Heart left ventricle (tissue), 16 donors: ENCODE measurements at places on chromosomes 16 and 17. TPM values are rescaled to one million over a fixed set of nuclear protein-coding genes. Genes with fewer than 3 reads are reported as not detected.
A peak's percentile ranks its signal among the peaks of the same experiment; 100 is the strongest.

The CTRB2 gene
- not detected for total RNA-seq

GRCh38 chr16:23387666-23388065 is 65.3 kb downstream of the COG7 start:
- no peak for DNase-seq

- DNase-seq = no peak
Observed at GRCh38 chr17:58277802-58278595, 2.7 kb downstream of the MPO start.

DNA sequence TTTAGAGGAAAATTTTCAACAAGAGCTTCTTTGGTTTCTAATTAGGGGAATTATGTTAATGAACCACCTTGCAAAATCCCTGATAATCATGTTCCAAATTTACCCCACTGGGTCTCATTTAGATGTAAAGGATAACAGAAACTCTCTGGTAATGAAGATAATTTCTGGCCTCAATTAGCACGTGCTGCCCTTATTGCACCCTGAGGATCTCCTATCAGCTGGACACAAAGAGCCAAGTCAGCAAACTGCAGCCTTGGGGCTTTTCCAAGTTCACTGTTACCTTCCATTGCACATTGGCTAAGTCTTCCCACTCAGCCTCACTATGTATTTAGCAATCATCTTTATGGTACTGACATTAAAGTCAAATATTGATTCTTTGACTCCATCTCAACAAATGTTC is 78.1 kb downstream of the GP2 start:
- no peak for DNase-seq

The KRT39 gene
- not detected for total RNA-seq

- DNase-seq = no peak
Observed at GRCh38 chr17:65130832-65131231, 6.3 kb upstream of the RGS9 start.

The ZCCHC14 gene
- 16.1 TPM for total RNA-seq

The ITGAL gene
- 2.8 TPM for total RNA-seq

The CCNF gene
- total RNA-seq = 1.6 TPM

GRCh38 chr16:3948378-3948995 is 68.0 kb upstream of the CREBBP start:
- no peak for DNase-seq

- no peak for DNase-seq
Observed at GRCh38 chr17:6509031-6509771, 47.2 kb downstream of the PITPNM3 start.

DNA sequence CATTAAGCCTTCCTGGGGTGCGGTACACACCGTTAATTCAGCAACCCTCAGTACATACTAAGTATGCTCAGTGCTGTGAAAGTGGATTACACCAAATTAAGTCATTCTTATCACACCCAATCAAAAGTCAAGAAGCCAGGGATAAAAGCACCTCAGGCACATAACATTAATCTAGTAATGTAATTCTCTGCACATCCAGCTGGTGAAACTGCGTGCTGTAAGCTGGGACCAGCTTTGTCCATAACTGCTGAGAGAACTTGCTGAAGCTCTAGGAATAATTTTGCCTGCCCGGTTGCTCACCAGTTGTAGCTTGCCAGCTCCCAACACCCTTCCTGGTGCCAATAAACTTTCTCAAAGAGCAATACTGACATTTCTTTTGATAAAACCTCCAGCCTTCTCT is 44.9 kb downstream of the SLC47A1 start:
- no peak for DNase-seq

GRCh38 chr17:48486557-48486956 is 44.3 kb downstream of the HOXB1 start:
- no peak for DNase-seq

The NECAB2 gene
- total RNA-seq = 0.48 TPM

GRCh38 chr16:87620201-87620495 is 17.8 kb downstream of the JPH3 start:
- no peak for DNase-seq

DNA sequence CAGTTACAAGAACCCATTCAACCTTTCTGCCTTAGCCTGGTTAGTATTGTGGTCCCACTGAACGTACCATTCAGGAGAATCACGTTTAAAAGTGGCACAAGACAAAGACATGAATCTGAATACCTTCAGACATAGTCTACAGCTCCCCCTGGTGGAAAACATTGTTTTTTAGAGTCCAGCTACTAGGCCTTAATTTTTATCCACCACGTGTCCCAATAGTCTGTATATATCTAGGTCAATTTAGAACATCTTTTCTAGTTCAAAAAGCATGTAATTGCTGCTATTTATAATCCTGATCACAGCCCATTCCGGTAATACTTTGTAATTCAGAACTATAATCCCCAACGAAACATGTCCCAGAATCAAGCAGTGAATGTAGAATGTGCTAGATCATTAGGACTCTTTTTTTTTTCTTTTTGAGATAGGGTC is 13.7 kb upstream of the GUCY2D start:
- DNase-seq = no peak

- no peak for DNase-seq
Observed at GRCh38 chr17:9772658-9773057, 18.7 kb downstream of the DHRS7C start.

GRCh38 chr17:69142175-69142802 is 594 bp upstream of the ABCA6 start:
- DNase-seq = no peak

The HEATR9 gene
- 0.11 TPM for total RNA-seq

The SNX11 gene
- 25.0 TPM for total RNA-seq

DNA sequence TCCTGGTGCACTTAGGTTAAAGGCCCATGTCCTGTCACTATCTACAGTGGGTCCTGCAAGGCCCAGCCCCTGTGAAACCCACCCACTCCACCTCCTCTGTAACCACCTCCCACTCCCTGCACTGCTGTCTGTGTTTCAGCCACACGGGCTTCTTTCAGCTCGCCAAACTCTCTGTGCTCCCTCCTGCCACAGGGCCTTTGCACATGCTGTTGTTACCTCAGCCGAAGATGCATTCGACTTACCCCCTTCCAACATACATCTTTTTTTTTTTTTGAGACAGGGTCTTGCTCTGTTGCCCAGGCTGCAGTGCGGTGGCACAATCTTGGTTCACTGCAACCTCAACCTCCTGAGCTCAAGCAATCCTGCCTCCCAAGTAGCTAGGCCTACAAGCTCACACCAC is 76.5 kb upstream of the RPL38 start:
- no peak for DNase-seq

- DNase-seq = no peak
Observed at GRCh38 chr17:18045691-18046350, 6.6 kb downstream of the GID4 start.

The GFAP gene
- 7.6 TPM for total RNA-seq

DNA sequence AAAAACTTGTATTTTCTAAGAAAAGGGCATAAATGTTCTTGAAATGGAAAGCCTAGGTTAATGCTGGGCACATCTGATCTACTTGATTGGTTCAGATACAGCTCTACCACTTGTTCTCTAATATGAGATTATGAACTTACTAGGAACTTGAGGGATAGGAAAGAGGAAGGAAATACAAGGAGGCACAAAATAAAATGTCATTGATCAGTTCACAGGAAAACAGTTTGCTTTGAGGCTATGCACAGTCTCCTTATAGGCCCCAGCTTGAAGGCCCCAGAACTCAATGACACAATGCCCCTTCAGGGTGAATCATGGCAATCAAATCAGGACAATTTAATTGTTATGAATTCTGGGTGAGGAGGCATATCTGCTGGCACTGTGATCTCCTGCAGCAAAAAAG is 27.1 kb downstream of the NXPH3 start:
- DNase-seq = no peak

- DNase-seq = peak; percentile 93
Observed at GRCh38 chr17:4908711-4909496, 6.0 kb upstream of the CHRNE start.

GRCh38 chr17:50947782-50948543 is 81.8 kb upstream of the TOB1 start:
- DNase-seq = peak; percentile 77

- no peak for DNase-seq
Observed at GRCh38 chr17:4446326-4447071, 12.8 kb downstream of the SPNS3 start.

DNA sequence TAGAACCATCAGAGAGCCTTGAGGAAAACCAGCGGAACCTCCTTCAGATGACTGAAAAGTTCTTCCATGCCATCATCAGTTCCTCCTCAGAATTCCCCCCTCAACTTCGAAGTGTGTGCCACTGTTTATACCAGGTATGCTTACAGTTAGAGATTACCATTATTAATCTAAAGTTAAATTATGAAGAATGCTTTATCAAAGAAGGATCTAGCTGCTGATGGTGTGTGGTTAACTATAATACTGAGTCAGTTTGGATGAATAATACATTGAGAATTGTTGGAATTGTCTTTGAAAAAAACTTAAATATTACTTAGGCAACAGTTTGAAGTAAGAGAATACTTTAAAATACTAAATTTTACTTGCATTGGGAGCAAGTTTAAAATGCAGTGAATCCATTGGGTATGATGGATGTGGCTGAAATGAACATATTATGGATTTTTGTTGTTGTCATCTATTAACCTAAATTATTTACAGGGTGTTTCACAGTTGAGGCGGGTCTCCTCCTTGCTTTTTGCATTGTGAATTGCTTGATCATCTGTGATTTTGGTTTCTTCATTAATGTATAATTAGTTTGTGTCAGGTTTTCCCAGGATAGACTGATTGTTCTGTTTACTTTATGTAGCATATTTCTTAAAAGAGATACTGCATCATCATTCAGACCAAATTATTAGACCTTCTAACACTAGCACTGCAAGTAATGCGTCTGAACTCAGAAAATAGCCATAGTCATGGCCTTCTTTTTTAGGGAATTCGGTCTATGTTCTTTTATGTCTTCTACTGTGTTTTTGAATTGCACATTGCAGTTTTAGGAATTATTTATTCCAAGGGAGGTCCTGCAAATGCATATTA is 47.8 kb downstream of the OMG start:
- no peak for DNase-seq

GRCh38 chr17:43338886-43339516 is 59.8 kb upstream of the ARL4D start:
- DNase-seq = peak; percentile 85

The CLDN7 gene
- total RNA-seq = not detected

DNA sequence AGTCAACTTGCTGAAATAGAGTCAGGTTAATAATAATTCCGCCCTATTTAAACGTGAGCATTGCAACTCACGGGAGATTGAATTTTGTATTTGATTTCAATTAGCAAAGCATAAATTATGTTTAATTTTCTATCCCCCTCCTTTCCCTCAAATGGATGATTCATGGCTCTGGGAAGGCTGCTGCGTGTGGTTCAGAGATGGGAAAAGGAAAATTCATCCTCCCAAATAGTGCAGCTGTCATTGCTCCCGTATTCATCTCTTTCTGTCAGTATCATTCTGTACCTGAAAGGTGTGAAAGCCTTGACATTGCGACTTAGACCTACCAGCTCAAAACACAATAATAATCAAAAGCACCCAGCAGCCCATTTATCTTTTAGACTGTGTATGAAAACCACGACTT is 447.3 kb downstream of the HS3ST4 start:
- DNase-seq = no peak

DNA sequence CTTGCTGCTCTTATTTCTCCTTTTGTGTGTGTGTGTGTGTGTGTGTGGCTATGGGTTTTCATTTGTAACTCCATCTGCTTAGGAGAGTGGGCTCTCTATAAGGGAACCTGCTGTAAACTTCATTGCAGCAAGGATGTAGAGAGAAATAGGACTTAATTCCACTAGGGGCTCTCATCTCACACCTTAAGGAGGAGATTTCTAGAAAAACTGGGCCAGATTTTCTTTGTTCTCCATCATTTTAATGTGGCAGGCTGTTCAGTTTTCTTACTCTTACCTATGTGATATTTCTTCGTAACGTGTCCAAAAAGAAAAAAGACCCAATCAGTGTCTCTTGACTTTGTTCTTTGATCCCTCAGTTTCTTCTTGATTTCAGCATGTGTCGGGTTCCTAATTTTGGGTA is 4.5 kb upstream of the CASC3 start:
- DNase-seq = no peak

DNA sequence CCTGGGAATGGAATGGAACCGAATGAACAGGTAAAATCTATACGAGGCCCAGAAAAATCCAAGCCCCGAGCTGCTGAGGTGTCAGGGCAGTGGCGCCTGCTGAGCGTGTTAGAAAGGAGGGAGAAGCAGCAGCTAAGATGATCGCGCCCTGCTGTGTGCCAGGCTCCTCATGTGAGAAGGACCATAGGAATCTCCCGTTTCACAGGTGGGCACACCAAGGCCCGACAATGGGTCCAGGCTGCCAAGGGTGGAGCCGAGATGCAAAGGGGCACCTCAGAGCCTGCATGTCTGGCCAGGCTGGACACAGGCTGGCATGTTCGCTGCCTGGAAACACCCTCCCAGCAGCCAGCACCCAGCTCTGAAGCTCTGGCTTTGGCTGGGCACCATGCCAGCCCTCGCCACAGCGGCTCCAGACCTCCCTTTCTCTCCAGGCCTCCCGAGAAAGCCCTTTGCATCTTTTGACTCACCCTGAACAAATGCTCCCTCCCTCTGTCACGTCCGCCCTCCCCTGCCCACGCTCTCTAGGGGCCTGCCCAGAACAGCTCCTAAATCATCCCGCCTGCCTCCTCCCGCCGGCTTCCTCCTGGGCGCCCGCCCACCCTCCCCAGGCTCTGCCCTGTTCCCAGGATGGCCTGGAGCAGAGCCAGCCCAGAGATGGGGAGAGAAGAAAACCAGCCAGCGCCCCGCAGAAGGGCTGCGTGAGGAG is 217.8 kb upstream of the GSE1 start:
- peak; percentile 71 for DNase-seq

DNA sequence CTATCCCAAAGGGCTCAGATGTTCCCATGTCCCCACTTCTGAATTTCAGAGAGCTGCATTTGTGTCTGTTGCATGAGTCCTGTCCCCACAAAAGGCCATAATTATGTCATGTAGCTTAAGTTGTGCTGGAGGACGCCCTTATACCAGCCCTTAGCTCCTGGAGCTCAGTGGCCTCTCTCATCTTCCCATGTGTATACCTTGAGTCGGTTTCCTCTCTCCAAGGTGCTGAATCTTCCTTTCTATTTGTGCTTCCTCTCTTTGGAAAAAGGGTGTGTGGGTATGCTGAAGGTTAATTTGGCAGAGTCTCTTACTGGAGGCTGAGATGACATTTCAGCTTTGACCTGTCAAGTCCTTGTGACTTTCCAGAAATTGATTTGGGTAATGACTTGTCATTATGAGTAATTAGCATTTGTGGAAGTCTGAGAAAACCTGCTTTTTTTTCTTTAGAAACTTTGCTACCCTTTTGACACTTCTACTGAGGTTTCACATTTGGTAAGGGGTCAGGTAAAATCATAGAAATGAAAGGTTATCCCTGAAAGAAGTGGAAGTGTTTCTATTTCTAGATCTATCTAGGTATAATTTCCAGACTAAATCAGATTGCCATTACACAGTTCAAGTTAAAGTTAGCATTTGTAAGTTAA is 185.4 kb downstream of the ABCC12 start:
- no peak for DNase-seq

GRCh38 chr16:84541999-84542817 is 37.7 kb upstream of the MEAK7 start:
- DNase-seq = no peak

GRCh38 chr17:29113334-29113733 is 66.9 kb downstream of the MYO18A start:
- DNase-seq = no peak
